Endothelial cell (in vitro differentiated cells): ENCODE measurements at places on chromosomes 7 and 10.

DNA sequence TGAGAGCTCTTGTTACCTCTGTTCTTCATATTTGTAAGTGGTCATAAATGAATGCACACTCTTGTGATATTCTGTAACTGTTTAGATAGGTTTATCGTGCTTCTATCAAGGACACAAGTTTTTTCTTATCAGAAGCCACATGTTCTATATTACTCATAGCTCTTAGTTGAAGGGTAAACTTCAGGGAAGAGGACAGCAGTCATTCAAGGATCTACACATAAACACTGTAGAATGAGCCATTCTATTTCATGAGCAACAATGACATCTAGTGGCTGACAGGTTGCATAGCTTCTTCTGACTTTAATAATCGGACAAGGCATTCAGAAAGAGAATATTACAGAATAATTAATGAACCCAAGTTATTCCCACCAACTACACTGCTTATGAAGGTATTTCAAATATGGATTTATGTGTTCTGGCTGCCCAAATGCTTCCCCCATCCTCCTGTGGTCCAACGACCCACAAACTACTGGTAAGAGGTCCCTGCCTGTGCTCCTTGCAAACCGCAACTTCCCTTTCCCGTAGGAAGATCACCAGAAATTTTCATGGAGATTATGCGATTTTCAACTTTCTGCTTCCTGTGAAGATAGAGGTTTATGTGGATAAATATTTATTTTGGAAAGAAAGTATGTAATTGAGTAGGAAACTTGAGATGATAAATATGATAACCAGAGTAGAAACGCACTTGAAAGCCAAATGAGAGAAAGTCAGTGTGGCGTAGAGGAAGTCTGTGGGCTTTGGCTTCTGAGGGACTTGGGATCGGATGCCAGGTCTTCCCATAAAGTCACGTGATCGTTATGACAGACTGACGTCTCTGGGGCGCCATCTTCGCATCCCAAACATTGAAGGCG is 16.8 kb upstream of the ABCB5 start:
- DNase-seq, result no peak

DNA sequence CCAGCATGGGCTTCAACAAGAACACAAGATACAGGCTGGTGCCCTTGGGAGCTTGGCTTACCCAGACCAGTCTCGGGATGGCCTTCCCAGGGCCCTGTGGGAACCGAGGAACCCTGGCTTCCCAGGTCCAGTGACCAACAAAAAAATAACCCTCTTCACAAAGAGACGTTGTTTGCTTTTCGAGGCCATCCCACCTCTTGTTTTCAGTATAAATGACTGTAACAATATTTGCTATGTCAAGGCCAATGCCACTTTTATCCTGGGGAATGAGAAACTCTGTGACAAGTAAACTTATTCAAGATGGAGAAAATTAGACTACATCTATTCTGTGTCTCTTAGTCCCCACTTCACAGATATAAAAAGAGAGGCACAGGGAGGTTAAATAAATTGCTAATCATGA is 138.8 kb downstream of the PRPF18 start:
- no peak for DNase-seq

- no peak for DNase-seq
Observed at GRCh38 chr10:3090914-3091787, 23.8 kb downstream of the PFKP start.

- no peak for DNase-seq
Observed at GRCh38 chr10:82294874-82295378, 419.9 kb downstream of the NRG3 start.

DNA sequence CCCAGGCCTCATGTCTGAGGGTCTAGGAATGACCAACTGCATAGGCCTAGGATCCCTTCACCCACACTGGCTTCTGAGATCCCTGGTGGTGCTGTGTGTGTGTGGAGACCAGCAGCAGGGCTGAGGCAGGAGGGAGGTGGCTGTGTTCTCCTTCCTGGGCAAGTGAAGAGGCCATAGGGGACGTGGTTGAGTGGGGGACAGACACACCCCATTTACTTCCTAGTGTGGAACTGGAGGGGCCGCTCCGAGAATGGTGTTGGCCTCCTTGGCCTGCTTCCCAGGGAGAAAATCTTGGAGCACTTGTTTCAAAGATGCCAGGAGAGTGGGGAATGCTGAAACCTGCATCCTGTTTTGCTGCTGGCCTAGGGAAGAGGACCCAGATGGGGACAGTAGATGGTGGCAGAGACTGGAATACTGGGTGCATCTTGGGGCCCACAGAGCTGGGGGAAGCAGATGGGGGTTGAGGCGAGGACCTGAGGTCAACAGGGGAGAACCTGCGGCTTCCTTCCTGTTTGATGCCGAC is 19.1 kb downstream of the UBTD1 start:
- DNase-seq, result no peak

GRCh38 chr7:85156661-85157208 is 30.1 kb downstream of the SEMA3D start:
- no peak for DNase-seq

DNA sequence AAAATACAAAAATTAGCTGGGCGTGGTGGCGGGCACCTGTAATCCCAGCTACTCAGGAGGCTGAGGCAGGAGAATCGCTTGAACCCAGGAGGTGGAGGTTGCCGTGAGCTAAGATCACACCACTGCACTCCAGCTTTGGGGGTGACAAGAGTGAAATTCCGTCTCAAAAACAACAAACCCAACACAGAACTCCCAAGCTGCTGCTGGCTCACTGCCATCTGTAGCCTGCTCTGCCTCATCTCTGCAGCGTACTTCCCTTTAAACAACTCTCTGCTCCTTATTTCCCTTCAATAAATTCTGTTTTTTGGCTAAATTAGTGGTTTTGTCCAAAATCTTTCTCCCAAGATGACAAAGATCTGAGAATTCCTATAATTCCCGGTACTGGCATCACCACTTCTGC is 189.2 kb upstream of the GALNT17 start:
- no peak for DNase-seq

DNA sequence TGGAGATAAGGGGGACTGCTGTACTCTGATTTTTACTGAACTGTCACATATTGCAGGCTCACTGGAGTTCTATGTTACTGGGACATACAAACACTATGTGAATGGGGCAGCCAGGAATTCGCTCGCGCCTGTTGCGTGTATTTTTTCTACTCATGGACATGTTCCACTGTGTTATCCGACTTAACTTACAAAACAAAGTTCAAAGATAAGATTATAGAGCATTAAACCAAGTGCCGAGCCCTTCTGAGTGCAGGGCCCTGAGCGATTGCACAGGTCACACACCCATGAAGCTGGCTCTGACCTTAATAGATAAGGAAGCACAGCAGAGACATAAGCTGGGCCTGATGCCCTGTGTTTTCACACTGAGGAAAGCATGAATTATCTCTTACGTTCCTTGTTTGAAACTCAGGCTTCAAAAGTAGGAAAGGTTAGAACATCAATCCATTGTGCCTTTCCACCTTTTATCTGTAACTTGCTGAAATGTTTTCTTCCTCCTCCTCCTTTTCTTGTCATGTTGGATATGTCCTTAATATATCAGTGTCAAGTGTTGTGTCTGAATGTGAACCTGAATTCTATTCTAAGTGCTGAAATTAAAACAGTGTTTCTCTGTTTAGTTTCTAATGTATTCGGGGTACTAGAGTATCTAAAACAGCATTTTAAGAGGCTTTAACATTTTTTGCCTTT is 273.8 kb downstream of the AUTS2 start:
- no peak for DNase-seq

- no peak for DNase-seq
Observed at GRCh38 chr7:100016215-100016901, 962 bp downstream of the ZKSCAN1 start.

DNA sequence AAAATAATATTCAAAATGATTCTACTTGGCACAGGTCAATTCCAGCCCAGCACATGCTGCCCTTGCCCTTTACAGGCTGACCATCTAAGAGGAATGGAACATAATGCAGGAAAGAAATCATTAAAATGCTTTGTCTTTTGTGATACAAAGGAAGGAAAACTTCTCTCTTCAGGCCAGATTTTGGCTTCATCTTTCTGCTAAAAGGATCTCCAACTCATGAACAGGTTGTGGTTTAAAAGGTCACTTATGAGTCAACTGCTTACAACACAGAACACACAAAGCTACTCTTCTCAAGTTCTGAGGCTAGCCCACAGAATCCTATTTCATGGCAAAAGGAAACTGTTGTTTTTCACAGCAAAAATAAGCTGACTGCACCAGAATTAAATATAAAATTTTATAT is 197.1 kb downstream of the DOCK4 start:
- DNase-seq, result no peak

- DNase-seq, result no peak
Observed at GRCh38 chr7:77455321-77455720, 39.2 kb upstream of the GSAP start.

DNA sequence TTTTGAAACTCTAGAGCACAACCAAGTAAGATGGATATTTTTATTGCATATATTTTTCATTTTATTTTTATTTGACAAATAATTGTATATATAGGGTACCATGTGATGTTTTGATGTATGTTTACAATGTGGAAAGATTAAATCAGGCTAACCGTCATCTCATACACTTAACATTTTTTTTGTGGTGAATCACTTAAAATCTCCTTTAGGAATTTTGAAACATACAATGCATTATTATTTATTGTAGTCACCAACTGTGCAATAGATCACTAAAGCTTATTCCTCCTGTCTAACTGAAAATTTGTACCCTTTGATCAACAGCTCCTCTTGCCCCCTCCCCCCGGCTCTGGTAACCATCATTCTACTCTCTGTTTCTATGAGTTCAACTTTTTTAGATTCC is 77.2 kb downstream of the DNAH11 start:
- DNase-seq, result no peak

DNA sequence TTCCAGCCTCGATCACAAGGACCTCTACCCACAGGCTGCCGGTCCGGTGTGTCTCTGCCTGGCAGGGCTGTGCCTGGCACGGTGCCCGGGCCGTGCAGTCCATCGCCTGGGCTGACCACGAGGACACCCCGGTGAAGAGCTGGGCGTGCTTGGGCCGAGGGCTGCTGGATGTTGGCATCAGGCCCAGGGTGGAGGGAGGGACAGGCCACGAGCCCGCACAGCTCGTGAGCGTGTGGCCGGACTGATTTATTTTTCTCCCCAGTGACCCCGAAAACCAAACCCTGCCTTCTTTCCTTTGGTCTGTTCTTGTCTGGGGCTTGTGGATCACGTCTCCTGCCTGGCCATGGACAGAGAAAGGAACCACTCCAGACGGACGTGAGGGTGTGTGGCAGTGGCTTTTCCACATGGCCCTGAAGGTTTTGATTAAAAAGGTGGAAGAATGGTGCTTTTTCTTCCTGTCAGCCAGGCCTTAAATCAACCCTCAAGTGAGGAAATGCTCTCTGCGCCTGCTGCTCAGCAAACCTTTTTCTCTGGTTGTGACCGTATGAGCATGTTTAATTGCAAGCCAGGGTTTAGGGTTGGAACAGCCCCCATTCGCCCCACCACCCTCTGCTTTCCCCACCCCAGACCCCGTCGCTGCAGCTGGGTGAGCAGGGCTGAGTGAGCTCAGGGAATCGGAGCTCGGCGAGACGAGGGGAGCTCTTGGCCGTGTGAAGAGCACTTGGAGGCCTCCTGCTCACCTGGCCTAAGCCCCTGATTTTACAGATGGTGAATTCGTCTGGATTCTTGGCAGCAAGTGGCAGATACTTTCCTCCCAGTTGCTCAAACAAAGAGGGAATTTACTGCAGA is 130.1 kb downstream of the RGS10 start:
- no peak for DNase-seq

DNA sequence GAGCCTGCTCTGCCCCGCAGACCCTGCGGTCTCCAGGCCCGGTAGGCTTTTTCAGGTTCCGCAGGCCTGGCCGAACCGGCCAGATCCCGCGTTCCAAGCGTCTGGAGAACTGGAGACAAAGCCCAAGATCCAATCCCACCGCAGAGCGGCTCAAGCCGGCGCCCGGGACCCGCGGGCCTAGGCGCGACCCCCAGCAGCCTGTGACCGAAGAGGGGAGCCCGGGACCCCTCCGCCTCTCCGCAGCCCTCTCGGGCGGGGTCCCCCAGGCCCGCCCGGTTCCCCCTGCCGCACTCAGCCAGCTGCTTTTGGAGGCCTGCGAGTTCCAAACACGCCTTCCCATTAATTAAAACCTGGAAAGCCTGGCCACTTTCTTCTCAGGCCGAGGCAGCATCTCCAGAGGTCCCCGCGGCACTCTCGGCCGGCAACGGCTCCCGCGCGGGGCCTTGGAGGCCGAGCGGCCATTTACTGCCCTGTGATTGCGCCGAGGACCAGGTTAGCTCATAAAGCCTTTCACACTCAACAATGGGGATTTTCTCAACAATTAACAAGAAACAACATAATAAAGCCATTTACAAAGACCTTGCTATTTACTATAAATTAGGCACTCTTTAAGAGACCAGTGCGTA is 16.7 kb downstream of the SKIDA1 start:
- DNase-seq, result no peak

- peak; percentile 53 for DNase-seq
Observed at GRCh38 chr10:71475243-71475871, 78.6 kb downstream of the CDH23 start.

DNA sequence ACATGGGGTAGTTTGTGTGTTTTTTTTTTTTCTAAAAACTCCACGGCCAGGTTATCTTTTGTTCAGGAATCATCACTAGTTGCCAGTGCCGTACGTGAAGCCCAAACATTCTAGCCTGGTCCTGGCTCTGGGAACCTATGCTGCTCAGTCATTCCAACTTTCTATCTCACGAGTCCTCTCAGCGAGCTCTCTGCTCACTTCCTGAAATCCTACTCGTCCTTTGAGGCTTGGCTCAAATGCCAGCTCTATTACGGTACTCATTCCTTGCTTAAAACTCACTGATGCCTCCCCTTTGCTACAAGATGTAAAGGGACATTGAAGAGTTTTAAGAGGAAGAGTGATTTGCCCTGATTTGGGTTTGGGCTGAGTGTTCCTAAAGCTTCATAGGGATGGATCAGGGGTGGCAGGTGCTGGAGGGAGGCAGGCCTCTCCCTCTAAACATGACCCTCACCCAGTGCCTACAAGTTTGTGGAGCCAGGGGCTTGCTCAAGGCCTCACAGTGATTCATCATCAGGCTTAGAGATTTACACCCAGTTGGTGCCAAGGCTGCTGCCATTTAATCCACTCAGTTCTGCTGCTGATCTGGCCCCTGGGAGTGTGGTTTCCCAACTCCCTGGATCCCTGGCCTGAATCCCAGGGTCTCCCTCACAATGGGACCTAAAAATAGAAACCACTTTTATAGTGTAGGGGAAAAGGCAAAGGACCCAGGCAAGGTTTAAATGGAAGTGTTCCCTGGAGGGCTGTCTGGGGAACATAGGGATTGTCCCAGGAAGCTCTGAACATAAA is 46.1 kb upstream of the R3HCC1L start:
- DNase-seq, result no peak
